Vagina (tissue), 2 donors: ENCODE measurements at places on chromosomes 16 and 17.

DNA sequence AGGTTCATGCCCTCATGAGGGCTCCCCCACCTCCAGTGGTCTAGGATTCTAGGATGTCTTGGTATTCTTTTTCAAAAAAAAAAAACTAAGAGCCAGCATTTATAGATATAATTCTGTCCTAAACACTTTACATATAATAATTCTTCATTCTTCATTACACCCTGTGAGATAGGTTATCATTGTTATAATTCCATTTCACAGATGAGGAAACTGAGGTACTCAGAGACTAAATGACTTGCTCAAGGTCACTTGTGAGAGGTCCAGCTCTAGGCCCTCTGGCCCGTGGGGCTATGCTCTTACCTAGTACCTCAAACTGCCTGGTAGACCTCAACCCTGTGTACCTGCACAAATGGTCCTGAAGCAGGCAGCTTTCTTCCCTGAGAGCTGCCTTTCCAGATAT, 172.2 kb downstream of the PRKCB start:
- no peak for DNase-seq

- DNase-seq: no peak
Measured at GRCh38 chr16:49675413-49675812, 180.5 kb downstream of the ZNF423 start.

DNA sequence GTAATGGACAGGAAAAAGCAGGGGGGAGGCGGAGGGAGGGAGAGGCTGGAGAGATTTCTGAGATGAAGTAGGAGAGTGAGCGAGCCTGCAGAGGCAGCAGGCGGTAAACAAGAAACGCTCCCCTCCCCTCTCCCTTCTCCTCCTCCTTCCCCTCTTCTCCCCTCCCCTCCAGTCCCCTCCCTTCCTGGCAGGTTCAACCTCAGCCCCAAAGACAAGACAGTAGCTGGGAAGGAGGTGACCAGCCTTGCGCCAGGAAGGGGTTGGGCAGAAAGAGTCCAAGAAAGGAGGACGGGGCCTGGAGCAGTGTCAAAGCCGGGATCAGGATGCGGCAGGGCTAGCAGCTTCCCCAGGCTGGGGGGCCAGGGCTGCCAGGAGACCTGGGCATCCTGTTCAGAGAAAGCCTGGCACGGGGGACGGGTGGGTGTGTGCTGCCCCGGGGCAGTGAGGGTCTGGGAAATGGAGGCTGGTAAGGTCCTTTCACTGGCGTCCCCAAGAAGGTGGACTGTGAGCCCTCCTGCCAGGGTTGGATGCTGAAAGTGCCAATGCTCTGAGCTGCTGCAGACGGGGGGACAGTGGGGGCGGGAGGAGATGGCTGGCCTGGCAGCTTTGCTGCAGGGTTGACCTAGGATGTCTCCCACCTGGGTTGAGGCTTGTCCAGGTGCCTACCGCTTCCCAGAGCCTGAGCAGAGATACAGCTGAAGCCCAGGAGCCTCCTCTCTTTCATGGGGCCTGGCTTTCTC, 261.6 kb upstream of the TNRC6C start:
- no peak for DNase-seq

DNA sequence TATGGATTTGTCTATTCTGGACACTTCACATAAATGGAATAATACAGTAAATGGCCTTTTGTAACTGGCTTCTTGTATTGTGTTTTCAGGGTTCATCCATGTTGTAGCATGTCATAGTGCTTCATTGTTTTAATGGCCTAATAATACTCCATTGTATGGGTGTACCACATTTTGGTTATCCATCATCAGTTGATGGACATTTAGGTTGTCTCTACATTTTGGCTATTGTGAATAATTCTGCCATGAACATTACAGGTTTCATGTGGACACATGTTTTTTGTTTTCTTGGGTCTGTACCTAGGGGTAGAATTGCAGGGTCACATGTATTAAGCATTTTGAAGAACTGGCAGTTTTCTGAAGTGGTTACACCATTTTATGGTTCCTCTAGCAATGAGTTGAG, 223.5 kb upstream of the CACNG5 start:
- DNase-seq: no peak

DNA sequence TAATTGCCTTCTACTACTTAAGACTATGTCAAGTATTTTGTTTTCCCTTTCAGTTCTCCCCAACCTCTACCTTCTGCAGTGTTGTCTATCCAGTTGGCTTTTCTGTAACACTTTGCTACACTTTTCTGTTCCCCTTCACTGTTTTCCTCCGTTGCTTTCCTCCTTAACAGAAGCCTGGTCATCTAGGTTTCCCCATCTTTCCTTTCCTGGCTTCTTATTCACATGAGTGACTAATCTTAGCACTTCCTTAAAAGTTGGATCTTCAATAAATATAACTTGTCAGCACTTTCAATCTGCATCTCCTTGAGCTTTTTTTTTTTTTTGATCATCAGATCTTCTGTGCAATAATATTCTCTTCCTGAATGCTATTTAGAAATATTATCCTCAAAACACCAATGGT, 2.8 kb upstream of the SLFN11 start:
- no peak for DNase-seq

DNA sequence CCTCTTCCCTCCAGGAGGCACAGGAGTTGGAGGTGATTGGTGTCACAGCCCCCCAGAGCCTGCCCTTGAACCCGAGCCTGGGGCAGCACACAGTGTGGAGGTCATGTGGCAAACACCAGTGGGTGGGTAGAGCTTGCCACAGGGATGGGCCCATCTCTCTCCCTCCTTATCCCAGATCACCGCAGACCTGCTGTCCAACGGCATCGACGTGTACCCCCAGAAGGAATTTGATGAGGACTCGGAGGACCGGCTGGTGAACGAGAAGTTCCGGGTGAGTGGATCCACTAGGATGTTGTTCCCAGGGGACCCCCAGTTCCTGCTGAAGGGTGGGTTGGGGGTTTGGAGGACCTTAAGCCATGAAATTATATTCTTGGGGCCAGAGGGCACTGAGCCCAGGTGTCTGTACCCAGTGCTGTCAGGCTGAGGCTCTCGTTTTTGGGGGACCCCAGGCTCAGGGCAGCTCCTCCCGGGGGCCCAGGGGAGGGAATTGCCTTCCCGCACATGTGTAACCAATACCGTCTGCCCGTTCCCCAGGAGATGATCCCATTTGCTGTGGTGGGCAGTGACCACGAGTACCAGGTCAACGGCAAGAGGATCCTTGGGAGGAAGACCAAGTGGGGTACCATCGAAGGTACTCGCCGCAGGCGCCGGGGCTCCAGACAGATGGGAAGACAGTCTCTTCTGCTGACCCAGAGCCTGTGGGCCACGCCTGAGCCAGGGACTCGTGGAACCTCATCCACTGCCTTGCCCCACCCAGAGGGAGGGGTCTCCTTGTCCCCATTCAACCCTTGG, 351.9 kb downstream of the SEC14L1 start:
- DNase-seq: no peak

DNA sequence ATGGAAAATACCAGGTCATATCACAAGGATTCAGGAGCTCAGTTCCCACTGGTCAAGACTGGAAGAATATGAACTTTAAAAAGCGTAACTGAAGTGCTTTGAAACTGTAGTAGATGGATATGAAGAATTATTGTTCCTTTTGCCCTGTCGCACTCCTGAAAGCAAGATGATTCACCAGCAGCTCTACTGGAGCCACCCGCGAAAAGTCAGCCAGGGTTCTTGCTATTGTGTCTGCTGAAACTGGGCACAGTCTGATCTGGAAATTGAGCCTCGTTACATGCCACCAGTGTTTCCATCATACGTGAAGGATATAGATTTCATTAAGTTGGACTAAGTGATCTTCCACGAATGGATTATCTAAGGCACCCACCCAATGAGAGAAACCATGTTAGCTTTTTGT, 16.6 kb downstream of the AP2B1 start:
- no peak for DNase-seq
